ENCODE measurements at places on chromosomes 4 and X. TPM values are rescaled to one million over a fixed set of nuclear protein-coding genes. Genes with fewer than 3 reads are reported as not detected.

GPR82 gene
- not detected for total RNA-seq

POU3F4 gene
- total RNA-seq: not detected

FGFR3 gene
- total RNA-seq: 120 TPM

NPY1R gene
- total RNA-seq: not detected

DCAF12L2 gene
- total RNA-seq: not detected

MAML3 gene
- total RNA-seq: 3.2 TPM

TCEAL6 gene
- not detected for total RNA-seq

MCTS1 gene
- total RNA-seq: 51.1 TPM

GAGE12E gene
- total RNA-seq: not detected

KIF4A gene
- 9.3 TPM for total RNA-seq

PLAC8 gene
- total RNA-seq: 4.7 TPM

TRIM75 gene
- not detected for total RNA-seq

CXCL8 gene
- 23.4 TPM for total RNA-seq

PNMA6A gene
- total RNA-seq: not detected

SSX4 gene
- not detected for total RNA-seq

LPAR4 gene
- total RNA-seq: not detected

CT45A7 gene
- total RNA-seq: not detected

MTMR1 gene
- 17.7 TPM for total RNA-seq

BEX3 gene
- total RNA-seq: 198 TPM

FAT4 gene
- total RNA-seq: 3.2 TPM

OPHN1 gene
- 1.3 TPM for total RNA-seq

SLC30A9 gene
- 47.2 TPM for total RNA-seq

ZNF157 gene
- total RNA-seq: 0.14 TPM

CAMK2D gene
- total RNA-seq: 28.7 TPM

NOX1 gene
- not detected for total RNA-seq

PABPC5 gene
- 0.07 TPM for total RNA-seq

TCEAL5 gene
- not detected for total RNA-seq

RHOXF1 gene
- total RNA-seq: not detected

UGT2B10 gene
- total RNA-seq: not detected

FAM184B gene
- not detected for total RNA-seq

GCNA gene
- 1.6 TPM for total RNA-seq

LNX1 gene
- 3.6 TPM for total RNA-seq

SLC6A14 gene
- total RNA-seq: 37.3 TPM

CENPVL3 gene
- not detected for total RNA-seq

ALB gene
- total RNA-seq: not detected

COL25A1 gene
- total RNA-seq: not detected

CT45A3 gene
- not detected for total RNA-seq

Measured in airway epithelial cell (primary cell).